CD4-positive, alpha-beta T cell treated with Interleukin-15 for 4 hours (primary cell): ENCODE measurements at places on chromosomes 5 and 9.
A peak's percentile ranks its signal among the peaks of the same experiment; 100 is the strongest.

DNA sequence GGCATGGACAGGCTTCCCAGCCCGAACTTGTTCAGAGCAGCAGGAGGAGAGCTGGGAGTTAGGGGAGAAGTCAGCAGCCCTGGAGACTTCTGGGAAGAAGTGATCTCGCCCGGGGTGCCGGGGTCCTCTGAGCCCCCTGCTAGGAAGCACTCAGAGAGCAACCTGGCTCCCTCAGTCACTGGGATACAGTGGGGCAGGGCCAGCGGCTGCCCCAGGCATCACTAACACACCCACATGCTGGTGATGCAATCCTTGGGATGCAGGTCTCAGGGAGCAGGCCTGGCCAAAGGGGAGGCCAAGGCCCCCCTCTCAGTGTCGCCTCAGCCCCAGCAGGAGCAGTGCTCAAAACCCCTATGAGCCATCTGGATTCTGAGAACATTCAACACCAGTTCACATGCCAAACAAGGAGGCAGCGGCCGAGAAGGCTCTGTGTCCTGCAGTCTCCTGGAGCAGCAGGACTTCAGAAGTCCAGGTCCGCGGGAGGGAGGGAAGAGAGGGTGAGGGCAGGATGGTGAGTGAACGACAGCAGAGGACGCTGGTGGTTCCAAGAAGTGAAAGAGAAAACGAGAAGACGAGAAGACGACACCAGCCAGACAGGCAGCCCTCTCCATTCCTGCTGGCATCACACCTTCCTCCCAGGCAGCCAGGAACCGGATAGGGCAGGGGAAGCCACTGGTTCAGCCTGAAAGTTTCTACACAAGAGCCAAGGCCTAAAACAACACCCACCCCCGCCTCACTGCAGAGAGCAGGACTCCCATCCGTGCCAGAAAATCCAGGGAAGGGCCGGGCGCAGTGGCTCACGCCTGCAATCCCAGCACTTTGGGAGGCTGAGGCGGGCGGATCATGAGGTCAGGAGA, 2.3 kb downstream of the PNPLA7 start:
- DNase-seq: no peak

- no peak for DNase-seq
Measured at GRCh38 chr5:56102889-56103288, 108.1 kb upstream of the IL6ST start.

- DNase-seq: no peak
Measured at GRCh38 chr9:94825611-94825958, 99.1 kb downstream of the AOPEP start.

DNA sequence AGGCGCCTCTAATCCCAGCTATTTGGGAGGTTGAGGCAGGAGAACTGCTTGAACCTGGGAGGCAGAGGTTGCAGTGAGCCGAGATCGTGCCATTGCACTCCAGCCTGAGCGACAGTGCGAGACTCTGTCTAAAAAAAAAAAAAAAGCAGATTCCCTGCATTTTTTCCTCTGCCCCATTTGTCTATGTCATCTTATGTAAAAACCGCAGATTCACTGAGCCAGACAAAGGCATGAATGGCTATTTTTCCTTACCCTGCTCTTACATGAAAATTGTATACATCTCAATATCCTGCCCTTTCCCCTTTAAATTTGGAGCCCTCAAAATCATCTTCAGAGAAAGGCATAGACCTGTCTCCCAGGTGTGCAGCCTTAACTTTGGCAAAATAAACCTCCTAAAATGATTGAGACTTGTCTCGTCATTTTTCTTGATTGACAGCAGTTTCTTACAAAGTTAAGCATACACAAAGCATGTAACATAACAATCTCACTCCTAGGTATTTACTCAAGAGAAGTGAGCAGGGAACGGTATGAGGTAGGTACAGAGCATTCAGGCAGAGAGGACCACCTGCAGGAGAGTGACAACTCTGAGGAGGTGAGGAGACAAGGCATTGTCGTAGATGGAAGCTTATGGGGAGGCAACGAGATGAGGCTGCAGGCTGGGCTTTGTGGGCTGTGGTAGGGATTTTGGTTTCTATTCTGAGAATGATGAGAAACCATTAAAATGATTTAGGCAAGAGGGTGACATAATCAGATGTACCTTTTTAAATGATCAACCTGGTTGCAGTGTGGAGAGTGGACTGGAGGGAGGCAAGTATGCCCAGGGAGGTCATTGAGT, 65.7 kb upstream of the IL6ST start:
- peak; percentile 37 for DNase-seq

DNA sequence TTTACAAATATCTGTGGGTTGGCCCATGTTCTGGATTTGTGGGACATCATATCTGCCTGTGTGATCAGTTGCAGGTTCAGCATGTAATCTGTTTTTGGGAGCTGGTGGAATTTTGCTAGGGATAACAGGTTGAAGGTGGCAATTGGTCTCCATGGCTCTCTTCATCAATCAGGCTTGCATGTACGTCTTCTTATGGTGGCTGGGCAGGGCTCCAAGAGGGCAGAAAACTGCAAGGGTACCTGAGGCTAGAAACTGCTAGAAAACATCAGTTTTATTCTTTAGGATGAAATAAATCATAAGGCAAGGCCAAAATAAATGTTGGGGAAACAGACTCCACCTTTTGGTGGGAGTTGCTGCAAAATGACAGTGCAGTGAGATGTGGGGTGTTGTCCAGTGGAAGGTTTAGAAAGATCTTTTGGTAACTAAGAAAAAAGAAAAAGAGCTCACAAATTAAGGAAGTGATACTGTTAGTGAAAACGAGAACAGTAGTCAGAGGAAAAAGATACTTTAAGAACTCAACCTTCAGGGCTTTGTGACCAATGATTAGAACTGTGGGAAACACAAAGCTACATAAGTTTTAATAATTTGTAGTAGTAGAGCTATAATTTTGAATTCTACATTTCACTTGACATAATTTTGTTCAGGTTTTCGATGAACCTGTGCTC, 300.7 kb upstream of the IZUMO3 start:
- no peak for DNase-seq

GRCh38 chr9:137295849-137296669, 6.0 kb downstream of the NRARP start:
- no peak for DNase-seq

DNA sequence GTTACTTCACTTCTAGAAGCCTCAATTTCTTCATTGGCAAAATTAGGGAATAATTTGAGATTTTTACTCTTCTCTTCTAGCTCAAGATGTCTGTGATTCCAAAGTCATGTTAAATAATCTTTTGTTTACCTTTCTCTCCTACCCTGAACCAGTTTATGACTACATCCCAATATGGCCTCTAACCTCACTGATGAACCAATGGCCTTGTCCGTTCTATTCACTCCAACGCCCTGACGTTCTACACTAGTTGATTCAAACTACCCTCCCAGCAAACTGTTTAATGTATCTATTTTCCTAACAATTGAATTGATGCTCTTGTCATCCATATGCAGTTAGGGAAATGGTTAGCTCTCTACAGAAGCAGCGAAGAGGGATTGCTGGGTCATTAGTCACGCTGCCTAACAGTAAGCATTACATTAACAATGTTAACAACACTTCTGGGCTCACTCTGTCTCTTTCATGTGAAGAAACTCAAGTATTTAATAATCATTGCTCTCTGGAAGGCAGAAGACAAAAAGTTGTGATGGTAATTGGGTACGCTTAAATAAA, 38.0 kb downstream of the RAPGEF1 start:
- no peak for DNase-seq

- DNase-seq: no peak
Measured at GRCh38 chr9:93321220-93321610, 130.3 kb upstream of the FAM120A start.

GRCh38 chr5:148542812-148543211, 111.5 kb downstream of the HTR4 start:
- DNase-seq: no peak

GRCh38 chr9:107174441-107174840, 108.6 kb upstream of the RAD23B start:
- DNase-seq: no peak

DNA sequence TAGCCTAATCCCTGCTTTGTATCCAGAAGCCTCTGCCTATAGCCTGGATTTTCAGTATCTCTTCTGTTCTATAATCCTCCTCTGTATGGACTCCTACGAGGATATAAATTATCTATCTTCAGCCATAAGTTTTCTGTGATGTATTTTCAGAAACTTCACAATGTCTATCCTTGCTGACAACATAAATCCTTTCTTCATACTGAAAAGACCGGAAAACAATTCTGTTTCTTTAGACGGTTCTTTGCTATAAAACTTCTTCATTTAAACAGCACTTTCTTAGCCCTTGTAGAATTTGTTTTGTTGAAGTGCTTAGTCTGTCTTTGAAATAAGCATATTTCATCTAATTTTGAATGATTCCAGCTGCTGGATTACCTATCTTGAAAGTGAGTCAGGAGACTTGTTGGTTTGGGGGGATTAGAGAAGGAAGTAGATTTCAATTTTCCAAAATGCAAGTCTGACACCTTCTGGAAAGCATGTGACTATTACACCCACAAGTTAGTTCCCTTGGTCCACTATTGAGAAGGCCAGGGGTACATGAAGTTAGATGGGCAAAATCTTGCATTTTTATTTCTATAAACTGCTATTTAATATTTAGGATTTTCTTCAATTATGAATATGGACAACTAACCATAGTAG, 96.3 kb upstream of the RANBP3L start:
- DNase-seq: no peak

- no peak for DNase-seq
Measured at GRCh38 chr5:2549900-2550299, 201.6 kb downstream of the IRX2 start.

- no peak for DNase-seq
Measured at GRCh38 chr9:90720621-90721265, 78.1 kb upstream of the DIRAS2 start.

DNA sequence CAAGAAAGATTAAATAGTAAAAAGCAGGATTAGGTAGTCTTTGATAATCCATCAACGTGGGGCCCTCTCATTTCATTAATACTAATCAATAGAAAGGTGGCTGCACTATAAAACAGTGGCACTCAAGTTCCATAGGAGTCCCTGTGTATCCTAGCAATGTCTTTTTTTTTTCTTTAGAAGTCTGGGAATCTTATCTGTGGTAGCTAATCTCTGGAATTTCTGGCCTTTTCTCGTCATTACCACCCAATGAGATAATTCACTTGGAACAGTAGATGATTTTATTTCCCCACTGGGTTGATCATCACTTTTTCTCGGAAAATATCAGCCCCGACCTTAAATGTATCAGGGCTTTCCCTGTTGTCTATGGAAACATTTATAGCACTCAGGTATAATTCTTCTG, 86.8 kb upstream of the CDH6 start:
- no peak for DNase-seq

DNA sequence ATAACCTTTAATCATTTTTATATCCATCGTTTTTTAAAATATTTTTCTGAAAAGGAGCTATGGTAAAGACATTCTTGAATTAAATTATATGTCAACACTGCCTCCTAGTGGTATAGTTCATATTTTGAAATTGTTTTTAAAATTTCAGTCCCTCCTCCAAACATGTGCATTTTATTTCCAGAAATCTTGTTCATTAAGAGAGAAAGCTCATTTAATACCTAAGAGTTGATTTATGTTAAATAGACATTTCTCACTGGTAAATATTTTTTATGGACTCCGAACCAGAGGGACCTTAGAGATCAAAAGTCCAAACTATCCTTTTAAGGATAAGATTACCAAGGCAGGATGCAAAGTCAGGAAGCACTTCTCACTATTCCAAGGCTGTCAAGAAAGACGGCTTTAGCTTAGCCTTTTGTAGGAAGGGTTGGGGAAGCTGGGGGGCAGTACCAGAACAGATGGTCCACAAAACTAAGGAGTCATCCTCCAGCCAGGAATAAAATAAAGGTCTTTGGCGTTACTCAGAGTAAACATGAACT, 21.6 kb downstream of the BHMT start:
- peak; percentile 37 for DNase-seq

DNA sequence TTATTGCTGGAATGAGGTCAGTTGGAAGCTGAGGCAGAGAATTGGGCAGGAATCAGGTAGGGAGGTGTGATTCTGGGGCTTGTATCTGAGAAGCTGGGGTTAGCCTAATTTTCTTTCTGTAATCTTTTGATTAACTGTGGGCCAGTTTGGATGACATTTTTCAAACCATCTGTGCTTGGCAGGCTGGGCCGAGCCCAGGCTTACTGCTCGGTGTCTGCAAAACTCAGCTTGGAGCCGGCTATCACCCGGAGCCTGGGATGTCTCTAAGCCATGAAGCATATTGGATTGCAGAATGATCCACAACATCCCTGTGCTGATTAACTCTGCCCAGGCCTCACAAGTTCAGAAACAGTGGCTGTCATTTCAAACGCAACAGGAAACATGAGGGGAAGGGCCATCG, 26.5 kb downstream of the KCNMB1 start:
- DNase-seq: no peak

DNA sequence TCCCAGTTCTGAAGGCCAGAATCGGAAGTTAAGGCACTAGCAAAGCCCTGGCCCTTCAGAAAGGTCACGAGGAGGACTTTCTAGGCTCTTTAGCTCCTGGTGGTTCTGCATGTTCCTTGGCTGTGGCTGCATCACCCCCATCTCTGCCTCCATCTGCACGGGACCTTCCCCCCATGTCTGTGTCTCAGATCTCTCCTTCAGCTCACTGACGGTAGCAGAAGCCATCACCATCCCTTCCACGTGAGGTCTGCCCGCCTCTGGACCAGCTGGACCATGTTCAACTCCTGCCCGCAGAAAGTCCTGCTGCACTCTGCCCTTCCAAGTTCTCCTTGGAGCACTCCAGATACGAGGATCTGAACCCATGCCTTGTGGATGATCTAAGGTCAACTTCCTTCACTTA, 242.9 kb upstream of the IRX1 start:
- DNase-seq: no peak

DNA sequence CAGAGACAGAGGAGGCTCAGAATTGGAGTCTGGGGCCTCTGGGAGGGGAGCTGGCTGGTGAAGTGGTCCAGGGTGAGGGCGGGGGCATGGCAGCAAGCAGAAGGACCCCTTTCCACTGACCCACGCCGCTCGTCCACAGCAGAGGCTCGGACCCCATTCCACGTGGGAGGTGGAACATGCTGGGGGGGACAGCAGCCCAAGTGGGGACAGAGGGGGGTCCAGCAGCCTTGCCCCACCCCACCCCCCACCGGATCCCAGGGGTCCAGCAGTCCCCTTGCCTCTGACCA, 25.4 kb upstream of the NKD2 start:
- DNase-seq: no peak

GRCh38 chr5:170270293-170271069, 27.1 kb downstream of the LCP2 start:
- DNase-seq: no peak

DNA sequence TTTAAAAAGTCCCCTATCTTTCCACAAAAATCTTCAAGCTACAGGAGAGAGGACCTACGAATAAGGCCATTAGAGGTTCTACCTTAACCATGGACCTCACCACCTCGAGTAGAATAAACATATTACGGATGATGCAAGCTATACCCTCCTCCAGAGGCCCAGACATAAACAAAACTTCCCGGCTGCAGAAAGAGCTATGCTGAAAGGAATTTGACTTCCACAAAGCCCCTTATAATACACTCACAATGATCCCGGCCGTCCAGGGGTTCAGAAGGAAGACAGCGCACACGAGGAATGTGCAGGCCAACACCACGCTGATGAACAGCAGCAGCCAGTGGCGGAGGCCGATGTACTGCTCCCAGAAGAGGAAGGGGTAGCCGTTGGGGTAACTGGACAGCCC, 59.0 kb downstream of the PTCH1 start:
- DNase-seq: no peak

GRCh38 chr9:34506623-34507022, 16.2 kb downstream of the ENHO start:
- no peak for DNase-seq
